ENCODE measurements at places on chromosomes 12 and 14.

- no peak for DNase-seq
Observed at GRCh38 chr14:99522457-99522891, 41.3 kb downstream of the CCNK start.

DNA sequence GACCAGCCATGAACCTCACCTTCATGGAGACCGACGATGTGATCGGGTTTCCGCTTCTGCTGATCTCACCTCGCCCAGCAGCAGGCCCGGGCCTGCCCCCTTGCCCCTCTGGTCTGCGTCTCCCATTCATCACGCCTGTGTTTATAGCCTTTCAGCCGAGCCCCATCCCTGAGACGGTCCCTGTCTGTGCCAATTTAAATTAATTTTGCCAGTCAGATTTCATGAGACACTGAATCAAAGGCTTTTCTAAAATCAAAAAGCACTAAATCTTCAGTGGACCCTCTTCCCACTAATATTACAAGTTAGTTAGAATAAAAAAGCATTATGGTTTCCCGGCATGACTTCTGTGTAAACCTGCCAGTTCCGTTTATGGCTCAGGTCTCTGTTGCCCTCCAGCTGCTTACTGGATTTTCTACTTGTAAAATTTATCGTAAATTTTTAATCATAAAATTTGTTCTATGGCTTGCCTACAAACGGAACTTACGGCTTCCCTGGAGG lies 155.9 kb downstream of the ESRRB start:
- DNase-seq, result no peak

- DNase-seq, result no peak
Observed at GRCh38 chr14:50065583-50065982, 50.8 kb downstream of the VCPKMT start.

DNA sequence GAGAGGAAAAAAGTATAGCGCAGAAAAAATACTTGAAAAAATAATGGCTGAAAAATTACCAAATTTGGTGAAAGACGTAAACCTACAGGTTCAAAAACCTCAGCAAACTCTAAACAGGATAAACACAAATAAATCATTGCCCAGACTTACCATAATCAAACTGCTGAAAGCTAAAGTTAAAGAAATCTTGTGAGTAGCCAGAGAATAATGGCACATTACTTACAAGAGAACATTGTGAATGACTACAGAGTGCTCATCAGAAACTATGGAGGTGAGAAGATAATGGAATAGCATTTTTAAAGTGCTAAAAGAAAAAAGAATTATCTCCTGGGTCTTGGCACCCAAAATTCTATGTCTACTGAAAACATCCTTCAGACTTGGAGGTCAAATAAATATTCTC lies 36.0 kb downstream of the ATF1 start:
- DNase-seq, result no peak

DNA sequence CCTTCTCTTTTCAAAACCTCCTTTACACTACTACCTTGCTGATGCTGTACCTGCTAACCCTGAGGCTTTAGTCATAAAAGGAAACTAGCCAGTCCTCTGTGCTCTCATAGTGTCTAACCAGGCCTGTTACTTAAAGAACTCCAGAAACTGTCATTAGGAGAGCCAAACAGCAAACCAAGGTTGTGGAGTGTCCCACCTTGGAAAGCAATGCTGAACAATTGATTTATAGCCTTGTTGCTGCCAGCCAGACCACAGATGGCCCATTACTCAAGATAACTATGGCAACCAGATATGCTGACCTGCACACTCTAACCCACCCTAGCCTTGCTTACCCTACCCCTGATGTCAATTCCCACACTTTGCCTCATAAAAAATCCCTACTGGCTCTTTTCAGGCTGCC lies 26.5 kb upstream of the BCAT1 start:
- no peak for DNase-seq

DNA sequence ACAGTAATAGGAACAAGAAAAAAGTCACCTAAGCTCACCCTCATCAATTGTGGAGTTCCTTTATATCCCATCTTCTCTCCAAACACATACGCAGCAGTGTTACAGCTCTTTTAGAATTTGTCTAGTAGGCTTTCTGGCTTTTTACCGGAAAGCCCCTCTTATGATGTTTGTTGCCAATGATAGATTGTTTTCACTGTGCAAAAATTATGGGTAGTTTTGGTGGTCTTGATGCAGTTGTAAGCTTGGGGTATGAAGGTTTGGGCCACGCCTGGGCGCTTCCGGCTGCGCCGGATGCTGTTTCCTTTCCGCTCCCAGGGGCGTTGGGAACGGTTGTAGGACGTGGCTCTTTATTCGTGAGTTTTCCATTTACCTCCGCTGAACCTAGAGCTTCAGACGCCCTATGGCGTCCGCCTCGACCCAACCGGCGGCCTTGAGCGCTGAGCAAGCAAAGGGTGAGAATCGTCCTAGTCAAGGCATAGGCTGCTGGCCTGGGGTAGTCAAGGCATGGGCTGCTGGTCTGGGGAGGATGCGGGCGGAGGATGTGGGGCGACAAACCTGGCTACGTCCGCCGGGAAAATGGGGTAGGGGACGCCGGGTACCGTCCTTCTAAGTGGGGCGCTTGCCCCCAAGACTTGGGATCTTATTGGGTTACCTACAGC lies at the start of the genes C12orf57 and RNU7-1:
C12orf57 (plus strand) TSS at position 301 of the 659 bp plus-strand sequence; CDS start at position 401, 100 bp downstream.
RNU7-1 (plus strand) TSS at position 95 of the 659 bp plus-strand sequence.
- DNase-seq, result no peak

DNA sequence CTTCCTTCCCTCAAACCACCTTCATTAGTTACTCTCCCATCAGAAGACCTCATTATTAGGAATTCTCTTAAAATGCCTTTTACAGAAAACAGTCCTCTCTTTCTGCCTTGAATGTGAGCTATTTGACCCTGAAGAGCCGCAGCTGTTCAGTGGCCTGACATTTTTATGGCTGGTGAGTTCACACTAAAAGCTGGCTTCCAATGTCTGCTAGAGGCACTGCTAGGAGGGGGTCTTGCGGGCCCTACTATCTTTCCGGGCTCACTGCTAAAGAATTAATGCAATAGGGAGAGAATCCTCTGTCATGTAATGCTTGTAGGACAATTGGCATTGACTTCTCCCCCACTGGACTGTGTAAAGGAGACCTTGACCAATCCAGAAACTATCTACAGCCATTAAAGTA lies 87.7 kb downstream of the GPR135 start:
- DNase-seq, result no peak

- no peak for DNase-seq
Observed at GRCh38 chr14:29913566-29913965, 14.1 kb downstream of the PRKD1 start.

DNA sequence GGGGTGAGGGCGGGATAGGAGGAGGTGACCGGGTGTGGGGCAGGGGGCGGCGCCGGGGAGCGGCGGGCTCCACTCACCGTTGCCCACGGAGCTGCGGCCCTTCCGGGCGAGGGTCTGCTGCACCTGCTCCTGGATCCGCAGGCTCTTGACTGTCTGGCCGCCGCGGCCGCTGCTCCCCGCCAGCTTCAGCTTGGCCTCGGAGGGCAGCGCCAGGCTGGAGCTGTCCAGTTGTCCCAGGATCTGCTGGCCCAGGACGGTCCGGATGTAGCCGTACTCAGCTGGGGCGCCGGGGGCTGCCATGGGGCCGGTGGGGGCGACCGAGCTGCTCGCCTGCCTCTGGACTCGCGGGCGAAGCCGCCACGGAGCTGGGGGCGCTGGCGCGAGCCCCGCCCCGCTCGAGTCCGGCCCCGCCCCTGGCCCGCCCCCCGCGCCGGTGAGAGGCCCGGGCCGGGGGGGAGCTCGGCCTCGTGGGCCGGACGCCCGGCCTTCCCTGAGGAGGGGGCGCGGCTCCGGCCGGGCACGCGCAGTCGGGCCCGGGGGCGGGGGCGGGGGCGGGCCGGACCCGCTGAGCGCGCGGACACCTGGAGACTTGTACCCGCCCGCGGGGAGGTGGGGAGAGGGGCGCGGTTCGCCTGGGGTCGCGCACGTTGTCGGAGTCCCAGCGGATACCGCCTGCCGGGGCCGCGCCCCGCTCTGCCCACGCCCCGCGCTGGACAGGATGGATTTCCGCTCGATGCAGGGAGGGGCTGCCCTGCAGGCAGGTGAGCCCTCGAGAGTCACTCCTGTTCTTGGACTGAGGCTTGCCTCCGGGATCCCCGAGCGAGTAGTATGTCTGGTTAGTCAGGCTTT lies at the start of gene PKP2:
PKP2 (minus strand) TSS at position 346 of the 849 bp plus-strand sequence; CDS start at position 300, 46 bp downstream.
- DNase-seq, result no peak

DNA sequence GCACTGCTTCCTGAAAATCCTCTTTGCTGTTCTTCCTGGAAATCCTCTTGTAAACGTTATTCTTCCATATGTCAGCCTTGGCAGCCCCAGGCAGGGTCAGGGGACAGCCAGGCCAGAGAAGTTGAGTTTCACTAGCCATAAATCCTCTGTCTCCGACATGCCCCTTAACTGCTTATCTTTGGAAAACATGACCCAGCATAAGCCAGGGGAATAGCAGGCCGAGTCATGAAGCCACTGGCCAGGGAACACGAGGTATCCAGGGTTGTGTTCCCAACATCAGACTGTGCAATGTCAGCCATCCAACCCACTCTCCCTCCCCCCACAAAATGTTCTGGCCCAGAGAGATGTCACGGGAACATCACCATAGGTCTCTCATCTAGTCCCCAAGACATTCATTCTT lies 453.9 kb downstream of the MED13L start:
- no peak for DNase-seq

- no peak for DNase-seq
Observed at GRCh38 chr12:57220770-57221168, 4.2 kb downstream of the NXPH4 start.

DNA sequence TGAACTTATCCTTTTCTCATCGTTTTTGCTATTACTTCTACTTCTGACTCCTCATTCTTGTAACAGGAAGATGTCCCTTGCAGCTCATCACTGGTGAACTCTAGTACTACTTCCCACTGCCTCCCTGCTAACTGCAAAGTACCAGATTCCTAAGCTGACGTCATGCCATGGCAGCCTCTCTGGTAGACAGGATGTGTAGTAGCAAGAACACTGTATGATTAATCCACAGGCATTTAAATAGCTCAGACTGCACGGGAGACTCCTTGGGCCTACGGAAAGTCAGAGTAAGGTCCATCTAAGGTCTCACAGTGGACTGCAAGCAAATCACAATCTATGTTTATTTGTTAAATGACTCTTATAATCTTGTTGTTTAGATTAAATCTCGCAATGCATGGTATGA lies 43.5 kb downstream of the DNAI7 start:
- no peak for DNase-seq

DNA sequence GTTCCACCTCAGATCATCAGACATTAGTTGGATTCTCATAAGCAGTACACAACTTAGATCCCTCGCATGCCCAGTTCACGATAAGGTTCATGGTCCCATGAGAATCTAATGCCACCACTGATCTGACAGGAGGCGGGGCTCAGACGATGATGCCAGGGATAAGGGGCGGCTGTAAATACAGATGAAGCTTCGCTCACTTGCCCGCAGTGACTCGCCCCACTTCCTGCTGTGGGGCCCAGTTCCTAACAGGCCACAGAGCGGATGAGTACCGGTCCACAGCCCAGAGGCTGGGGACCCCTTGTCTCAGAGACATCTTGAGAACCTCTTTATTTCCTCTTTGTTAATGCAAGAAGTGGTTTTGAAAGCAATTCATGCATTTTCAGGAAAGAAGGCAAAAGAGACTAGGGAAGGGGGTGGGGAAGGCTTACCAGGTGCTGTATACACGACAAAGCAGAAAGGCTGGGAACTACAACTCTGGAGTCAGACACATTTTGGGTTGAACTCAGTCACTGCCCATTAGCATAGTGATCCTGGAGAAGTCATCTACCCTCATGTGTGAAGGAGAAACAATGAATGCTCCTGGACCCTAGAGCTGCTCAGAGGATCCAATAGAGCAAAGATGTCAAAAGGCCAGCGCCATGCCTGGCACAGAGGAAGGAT lies 68.7 kb downstream of the EID3 start:
- DNase-seq, result no peak

GRCh38 chr12:3199551-3200031 lies 122.4 kb downstream of the TSPAN9 start:
- DNase-seq, result no peak

GRCh38 chr12:51686727-51687126 lies 95.7 kb downstream of the SCN8A start:
- no peak for DNase-seq

DNA sequence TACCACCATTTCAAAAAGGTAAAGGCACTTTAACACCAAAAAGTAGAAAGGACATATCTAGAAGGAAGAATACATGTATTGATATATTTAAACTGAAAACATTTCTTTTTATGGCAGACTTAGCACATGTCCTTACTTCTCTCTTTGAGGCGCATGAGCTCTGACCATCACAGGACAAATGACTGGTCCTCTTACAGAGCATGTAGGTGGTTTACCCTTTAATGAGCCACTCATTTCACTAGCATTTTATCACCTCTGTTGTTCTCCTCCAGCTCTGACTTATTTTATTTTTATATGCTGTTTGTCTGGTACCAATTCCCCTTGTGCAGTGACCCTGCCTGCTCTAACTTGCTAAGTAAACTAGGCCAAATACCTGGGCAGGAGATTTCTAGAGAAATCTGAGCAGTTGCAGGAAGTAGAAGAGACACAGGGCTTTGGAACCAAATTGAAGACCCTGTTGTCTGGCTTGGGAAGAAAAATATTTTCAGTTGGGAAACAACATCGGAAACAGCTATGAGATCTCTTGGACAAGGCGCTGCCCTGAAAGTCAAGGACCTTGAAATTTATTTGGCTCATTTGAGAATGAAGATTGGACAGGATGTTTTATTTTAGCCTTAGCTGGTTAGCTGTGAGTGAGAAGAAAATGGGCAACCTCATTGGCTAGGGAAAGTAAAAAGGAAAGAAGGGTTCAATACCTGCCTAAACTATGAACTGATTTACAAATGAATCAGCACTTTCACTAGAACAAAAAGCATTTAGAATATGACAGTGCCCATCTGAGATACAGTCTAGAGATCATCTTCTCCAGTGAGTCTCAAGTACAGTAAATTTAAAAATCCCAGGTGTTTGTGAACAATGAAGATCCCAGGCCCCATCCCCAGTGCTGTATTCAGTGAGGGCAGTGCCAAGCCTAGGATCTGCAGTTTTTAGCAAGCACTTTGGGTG lies 374.4 kb downstream of the ZFP36L1 start:
- no peak for DNase-seq

DNA sequence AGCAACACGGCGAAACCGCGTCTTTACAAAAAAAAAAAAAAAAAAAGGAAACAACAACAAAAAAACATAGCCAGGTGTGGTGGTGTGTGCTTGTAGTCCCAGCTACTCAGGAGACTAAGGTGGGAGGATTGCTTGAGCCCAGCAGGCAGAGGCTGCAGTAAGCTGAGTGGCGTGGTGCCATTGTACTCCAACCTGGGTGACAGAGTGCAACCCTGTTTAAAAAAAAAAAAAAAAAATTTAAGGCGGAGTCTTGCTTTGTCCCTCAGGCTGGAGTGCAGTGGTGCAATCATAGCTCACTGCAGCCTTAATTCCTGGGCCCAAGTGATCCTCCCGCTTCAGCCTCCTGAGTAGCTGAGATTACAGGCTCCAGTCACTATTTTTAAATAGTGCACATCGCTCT lies 18.2 kb upstream of the FIGNL2 start:
- DNase-seq, result no peak

- DNase-seq, result no peak
Observed at GRCh38 chr14:101554991-101555668, 6.2 kb upstream of the DIO3 start.

DNA sequence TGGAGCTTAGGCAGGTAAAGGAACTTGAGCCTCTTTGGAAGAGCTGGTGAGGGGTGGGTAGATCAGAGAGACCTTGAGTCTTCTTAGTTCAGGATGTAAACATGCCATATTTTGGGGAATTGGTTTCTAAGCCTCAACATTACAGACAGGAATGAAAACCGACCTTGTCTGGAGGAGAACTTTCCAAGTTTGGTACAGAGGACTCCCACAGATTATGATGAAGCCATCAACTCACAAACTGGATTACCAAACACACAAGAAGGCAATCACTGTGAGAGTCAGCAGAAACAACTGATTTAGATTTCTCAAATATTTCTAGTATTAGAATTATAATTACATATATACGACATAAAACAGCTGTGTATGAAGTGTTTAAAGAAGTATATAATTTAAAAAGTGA lies 22.3 kb upstream of the AMN1 start:
- DNase-seq, result no peak

Measured in hypothalamus (tissue), 51 donors.